Stimulated activated CD8-positive, alpha-beta memory T cell treated with anti-CD3 and anti-CD28 coated beads, Interleukin-2, amount 100 ng/mL, for 1 hour (primary cell): ENCODE measurements at places on chromosomes 5 and 9.

DNA sequence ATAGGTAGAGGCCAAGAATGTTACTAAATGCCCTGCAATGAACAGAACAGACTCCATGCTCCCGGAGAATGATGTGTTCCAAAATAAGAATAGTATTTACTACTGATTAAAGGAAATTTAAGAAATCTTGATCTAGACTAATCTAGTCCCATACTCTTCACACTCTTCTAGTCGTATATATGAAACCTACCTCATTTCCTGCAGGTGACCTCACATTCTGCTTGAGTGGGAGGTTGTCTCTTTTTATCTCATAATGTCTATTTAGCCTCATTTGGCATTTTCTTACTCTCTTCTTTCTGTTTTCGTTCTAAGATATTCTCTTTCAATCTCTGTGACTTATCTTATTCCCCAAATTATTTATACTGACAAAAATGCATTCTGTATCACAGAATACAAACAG, 9.2 kb upstream of the SHOC1 start:
- no peak for DNase-seq

DNA sequence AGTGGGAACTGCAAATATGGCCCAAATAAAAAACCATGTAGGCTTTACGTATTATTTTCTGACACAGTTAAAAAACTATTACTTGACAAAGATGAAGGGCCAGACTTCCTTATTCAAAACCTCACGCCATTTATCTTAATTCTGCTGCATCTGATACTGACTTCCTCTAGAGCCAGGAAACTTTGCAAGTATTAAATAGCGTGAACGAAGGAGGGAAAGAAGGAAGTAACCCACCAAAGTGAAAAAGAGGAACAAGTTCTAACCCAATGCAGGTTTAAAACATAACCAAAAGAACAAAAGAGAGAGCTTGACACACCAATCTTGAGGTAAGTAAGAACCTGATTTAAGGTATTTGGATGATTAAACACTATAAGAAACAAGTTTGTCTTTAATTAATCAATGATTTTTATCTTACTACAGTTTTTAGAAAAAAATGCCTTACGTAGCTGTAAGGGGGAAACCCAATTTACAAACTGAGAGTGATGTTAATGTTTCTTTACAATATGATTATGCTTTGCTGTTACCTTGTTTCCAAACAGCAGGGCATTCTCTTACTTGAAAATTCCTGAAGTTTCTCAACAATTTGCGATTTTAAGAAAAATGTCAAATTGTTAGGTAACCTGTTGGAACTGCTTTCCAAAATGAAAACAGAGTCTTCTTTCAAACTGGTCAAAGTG, at the start of gene GAPT:
TSS of gene GAPT (plus strand) at position 220 of the 677 bp plus-strand sequence. CDS start 3,102 bp downstream, outside the sequence.
- DNase-seq: no peak

DNA sequence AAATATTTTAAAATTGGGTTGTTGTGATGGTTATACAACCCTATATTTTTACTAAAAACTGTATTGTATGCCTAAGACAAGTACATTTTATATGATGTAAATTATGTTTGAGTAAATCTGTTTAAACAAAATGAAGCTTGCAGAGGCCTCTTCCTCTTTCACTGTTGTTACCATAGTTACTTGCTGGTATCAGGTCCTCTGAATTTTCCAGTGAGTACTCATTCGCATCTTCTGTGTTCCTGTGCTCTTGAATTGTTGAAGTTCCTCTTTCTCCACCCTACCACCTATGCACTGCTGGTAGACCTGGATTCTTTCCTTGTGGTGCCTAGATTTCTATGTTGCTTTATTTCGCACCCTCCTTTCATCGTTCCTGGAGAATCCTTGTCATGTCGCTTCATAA, 938.5 kb upstream of the ACO1 start:
- no peak for DNase-seq

- DNase-seq: no peak
Observed at GRCh38 chr9:98809311-98810101, 2.0 kb downstream of the GALNT12 start.

- no peak for DNase-seq
Observed at GRCh38 chr5:79464695-79465332, 49.1 kb downstream of the HOMER1 start.

DNA sequence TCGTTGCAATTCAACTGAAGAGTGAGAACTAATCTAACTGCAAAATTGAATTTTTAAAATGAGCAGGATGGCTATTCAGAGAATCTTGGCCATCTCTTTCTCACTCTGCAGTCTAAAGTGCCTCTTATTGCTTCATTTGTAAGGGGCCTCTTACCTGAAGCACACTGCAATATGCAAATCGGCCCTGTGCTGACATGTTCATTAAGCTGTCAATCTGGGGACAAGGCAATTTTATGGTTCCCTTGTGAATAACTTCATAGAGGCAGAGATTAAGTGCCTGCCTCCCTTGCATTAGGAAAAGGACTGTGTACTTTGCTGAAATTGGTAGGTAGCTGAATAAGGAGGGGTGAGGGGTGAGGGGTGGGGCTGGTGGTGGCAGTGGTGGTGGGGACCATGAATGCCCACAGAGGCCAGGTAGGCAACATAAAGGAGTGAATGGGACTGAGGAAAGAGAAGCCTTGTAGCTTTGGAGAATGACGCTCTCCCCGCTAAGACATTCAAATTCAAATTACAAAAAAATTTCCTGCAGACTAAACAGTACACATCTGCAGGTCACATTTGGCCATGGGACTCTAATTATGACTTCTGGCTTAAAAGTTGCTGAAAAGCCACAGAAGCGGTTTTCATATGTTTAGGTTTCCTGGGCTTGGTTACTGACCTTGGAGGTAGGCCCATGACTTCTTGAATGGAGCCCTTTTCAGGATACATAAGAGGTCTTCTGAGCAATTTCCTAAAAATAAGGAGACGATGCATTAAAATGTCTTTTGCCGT, 25.0 kb downstream of the TNFSF8 start:
- no peak for DNase-seq

GRCh38 chr9:98961513-98962180, 17.9 kb downstream of the COL15A1 start:
- no peak for DNase-seq

- no peak for DNase-seq
Observed at GRCh38 chr5:149932445-149933350, 11.9 kb downstream of the PDE6A start.

- DNase-seq: no peak
Observed at GRCh38 chr9:33143241-33143661, 23.9 kb downstream of the B4GALT1 start.

DNA sequence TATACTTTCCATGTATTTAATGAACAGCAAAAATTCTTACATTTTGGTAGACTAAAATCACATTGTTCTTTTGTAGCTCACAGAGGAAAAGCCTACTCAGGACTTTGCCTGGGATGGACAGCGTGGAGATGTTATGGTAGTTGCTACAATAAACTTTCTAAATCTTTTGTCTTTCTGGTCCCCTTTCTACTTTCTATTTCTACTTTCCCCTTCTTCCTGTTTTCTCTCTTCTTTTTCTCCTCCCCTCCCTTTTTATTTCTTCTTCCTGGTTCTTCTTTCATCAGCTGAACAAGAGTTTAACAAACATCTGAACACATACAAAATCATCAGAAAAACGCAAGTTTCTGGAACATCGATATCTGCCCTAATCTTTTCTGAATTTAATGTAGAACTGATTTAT, 15.6 kb upstream of the GDNF start:
- no peak for DNase-seq

GRCh38 chr9:108181441-108181840, 674.3 kb downstream of the ACTL7B start:
- DNase-seq: no peak

DNA sequence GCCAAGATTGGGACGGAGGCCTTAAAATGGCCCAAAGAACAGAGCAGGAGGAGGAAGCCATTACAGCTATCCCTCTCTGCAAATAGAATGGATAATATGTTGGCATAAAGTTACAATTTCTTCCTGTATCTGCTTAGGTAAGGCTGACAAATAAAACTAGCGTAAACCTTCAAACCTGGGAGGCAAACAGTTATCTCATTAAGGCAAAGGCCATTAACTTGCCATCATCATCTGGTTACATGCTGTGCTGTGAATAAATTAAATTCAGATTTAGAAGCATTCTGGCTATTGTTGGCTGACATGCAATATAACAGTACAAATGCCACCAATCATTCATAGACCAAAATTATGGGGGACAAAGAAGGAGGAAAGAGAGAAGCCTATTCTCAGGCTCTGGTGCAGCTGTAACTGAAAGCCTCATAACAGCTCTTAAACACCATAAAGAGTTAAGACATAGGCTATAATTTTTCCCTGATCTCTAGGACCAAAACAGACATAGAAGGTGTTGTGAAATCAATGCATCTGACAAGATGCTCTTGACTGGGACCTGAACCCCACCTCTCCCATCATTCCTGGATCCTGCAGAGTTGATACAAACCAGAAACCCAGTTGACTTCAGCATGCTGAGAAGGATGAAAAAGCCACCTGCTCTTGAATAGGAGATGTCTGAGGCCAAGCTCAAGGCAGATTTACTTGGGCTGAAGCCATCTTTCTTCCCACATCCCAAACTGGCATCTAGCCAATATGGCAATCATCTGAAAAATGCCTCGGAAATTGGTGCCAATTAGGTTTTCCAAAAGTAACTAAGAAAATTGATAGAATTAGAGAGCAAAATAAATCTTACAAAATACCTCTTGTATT, 62.5 kb downstream of the PLCXD3 start:
- no peak for DNase-seq

DNA sequence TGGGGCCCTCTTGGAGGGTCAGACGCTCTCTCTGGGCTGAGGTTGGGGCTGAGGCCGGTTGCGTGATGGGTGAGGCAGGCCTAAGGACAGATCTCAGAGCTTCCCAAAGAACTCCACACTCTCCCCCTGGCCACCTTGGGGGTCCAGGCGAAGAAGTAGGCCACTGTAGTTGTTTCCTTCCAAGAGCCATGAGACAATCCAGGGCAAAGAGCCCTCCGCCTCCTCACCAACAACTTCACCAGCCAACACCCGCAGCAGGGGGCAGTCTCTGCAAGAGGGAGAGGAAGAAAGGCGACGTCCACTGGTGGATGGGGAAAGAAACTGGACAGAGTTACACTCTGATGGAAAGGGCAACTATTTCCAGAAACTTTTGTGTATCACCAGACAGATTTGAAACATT, 10.7 kb downstream of the SLC35A4 start:
- no peak for DNase-seq

GRCh38 chr9:124743686-124744348, 27.3 kb downstream of the NR6A1 start:
- DNase-seq: no peak

GRCh38 chr5:125377141-125377540, 630.7 kb upstream of the ZNF608 start:
- DNase-seq: no peak

- DNase-seq: no peak
Observed at GRCh38 chr5:22998774-22999173, 145.6 kb upstream of the CDH12 start.

DNA sequence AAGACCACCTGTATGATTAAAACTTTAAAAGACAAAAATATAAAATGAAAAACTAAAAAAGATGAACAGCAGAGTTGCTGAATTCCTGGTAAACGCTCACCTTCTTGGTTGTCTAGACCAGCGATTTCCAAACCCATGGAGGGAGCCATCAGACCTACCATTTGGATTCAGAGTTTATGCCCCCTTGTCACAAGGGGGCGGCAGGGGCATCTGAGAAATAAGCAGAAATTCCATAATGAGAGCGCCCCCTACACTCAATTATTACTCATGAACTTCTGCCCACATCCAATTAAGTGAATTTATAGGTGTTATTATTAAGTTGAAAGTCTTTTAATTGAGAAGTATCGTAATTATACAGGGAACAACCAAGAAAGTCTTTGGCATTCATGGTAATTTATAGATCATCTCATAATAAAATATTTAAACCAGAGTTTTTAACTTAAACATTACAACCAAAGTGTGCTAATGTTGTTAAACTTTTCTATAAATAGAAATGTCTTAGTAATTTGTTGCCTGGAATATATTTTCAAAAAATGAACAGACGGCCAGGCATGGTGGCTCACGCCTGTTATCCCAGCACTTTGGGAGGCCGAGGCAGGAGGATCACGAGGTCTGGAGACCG, 35.2 kb upstream of the SPATA31C2 start:
- DNase-seq: peak; percentile 12

GRCh38 chr9:116662646-116663310, 24.3 kb upstream of the TRIM32 start:
- no peak for DNase-seq

DNA sequence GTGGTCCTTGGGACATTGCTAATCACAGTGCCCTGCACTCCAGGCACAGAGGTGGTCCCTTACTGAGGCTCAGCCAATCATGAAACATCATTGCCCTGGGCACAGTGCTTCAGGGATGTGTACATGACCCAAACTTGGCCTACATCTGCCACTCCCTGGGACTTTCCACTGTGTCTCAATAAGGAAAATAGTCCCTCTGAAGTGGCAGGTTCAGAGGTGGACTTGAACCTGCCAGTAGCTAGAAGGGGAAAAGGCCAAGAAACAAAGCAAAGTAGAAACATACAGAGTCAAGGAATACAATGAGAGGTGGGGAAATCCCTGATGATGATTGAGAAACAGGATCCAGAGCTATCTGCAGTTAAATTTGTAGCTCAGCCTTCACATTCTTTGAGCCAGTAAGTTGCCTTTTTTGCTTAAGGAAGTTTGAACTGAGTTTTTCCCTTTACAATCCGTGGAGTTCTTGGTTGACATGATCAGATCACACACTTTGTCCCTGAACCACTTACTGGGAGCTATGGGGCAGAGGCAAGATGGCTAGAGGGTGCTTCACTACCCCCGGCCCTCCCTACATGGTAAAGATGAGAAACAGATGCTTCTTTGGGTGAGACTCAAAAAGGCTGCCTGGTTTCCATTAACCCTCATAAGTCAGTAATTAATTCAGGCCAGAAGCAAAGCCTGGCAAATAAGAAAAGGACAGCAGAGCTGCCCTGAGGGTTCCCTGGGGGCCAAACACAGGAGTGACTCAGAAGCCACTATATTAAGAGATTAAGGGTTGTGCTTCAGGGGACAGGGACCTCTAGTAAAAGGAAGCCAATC, 57.6 kb downstream of the SH3TC2 start:
- no peak for DNase-seq

GRCh38 chr5:65961633-65962032, 35.3 kb downstream of the ERBIN start:
- DNase-seq: peak; percentile 2

GRCh38 chr5:125032286-125032685, 285.8 kb upstream of the ZNF608 start:
- no peak for DNase-seq

GRCh38 chr5:147805030-147805454, 22.5 kb upstream of the JAKMIP2 start:
- peak; percentile 9 for DNase-seq

DNA sequence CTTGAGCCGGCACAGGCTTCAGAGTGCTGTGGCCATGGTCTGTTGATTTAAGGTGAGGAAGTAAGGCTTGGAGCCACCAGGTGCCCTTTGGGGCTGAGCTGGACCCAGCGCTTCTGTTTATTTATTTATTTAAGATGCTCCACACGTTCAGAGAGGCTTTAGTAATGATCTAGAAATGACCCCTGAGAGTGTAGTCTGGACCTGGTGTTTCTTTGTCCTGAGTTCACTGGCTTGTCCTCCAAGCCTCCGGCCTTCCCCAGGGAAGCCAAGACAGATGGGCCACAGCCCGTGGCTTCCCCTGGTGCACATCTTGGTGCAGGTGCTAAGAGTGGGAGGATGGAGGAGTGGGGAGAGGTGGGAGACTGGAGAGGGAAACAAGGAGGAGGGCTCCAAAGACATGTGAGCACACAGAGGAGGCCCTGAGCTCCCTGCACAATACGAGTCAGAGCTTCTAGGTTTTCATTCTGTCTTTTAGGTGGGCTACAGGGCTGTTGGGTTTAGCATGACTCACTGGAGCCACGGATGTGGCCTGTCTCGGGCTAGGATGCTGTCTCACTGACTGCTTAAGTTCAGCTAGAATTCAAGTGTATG, 56.9 kb downstream of the AHRR start:
- no peak for DNase-seq
